ENCODE measurements at places on chromosomes 2 and 18.

DNA sequence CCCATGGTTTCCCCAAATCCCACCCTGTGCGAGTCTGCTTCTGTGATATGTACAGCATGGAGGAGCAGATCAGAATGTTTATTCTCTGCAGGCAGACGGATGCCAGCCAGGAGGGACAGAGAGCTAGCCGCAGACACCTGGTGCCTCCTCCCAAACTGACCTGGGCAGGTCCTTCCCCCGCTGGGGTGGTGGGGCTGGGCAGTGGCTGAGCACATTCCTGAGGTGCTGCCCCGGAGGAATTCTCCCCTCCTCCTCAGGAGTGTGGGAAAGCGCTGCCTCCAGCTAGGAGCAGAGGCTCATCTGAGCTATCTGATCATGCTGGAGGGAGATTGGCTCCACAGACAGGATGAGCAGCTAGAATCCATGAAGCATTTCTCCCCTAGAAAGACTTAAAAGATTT, 21.7 kb downstream of the C2orf92 start:
- DNase-seq: no peak

- DNase-seq: peak; percentile 23
Measured at GRCh38 chr2:218605432-218605831, 2.3 kb upstream of the PLCD4 start.

DNA sequence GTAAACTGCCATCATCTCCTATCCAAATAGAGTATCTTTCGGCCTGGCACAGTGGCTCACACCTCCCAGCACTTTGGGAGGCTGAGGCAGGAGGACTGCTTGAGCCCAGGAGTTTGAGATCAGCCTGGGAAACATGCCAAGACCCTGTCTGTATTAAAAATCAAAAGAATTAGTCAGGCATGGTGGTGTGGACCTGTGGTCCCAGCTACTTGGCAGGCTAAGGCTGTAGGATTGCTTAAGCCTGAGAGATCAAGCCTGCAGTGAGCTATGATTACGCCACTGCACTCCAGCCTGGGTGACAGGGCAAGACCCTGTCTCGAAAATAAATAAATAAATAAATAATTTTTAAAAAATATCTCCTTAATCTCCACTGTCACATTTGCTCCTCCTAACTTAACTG, 14.7 kb upstream of the ARPC2 start:
- no peak for DNase-seq

- DNase-seq: no peak
Measured at GRCh38 chr2:12430407-12431133, 286.2 kb upstream of the TRIB2 start.

DNA sequence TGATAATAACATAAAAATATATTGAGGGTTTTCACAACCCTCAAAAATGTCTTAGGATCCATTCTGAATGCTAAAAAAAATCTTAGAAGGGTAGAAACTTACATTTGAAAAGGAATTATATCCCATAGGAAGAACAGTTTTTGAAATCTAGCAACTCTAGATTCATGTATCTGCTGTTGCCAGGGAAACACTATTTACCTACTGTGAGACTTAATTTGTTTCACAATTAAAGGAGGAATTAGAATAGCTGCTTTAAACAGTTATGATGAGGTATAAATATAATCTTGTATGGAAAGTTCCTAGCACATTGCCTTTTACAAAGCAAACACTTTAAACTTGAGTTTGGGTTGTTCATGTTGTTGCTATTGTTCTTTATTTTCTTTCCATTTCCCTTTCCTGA, 988.2 kb downstream of the SUCLG1 start:
- DNase-seq: no peak

DNA sequence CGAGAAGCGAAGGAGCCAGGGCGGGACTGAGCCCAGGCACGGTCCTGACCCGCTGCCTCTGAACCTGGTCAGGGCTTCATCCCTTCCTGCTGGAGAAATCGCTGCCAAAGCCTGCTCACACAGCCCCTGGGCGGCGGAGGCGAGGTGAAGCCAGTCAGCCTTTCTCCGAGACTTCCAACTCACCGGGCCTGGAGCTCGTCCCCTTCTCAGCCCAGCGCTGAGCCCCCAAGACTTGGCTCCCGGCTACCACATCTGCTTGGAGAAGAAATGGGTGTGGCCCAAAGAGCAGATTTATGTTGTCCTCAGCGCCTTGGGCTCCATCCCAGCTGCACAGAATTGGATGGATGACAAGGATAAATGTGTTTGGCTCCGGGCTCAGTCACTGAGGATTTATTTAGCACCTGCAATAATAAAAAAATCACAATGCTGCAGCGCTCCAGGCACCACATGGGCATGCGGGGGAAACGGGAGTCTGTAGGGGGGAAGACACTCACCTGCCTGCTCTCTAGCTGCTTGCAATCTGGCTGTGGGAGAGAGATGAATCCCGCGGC, 64.9 kb downstream of the ACTR2 start:
- peak; percentile 82 for DNase-seq

GRCh38 chr2:196961889-196962288, 35.4 kb upstream of the PGAP1 start:
- DNase-seq: no peak

DNA sequence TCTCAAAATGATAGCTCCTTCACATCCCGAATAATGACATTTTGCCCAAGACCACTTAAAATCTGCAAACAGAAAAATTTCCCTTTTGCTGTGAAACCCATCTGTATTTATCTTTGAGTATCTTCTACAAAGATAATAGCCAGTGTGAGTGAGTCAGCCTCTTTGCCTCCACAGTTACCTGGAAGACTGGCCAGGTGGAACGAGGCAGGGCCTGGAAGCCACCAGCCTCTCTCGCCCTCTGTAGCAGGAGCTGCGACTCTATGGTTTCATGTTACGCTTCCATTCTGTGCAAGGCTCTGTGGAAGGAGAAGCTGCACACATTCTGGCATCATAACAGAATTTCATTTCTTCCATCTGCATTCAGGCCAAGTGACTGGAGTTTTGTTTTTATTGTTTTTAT, 9.5 kb downstream of the ELP2 start:
- DNase-seq: no peak

- DNase-seq: no peak
Measured at GRCh38 chr2:5915881-5916310, 223.7 kb downstream of the SOX11 start.

DNA sequence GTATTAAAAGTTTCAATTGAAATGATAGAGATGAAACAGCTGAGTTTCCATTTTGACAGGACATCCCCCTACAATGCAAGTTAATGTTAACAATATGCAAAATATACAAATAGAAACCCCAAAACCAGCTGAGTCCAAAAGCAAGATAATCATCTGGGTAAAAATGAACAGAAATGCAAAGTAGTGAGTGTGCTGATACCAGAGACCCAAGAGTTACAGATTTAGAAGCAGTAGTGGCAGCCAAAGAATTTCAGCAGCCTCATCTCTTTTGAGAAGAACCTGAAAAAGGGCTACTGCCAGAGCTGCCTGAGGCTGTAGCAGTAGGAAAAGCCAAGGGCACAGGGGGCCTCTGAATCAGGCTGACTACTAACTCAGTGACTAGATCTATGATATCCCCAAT, 82.6 kb downstream of the THADA start:
- DNase-seq: no peak

DNA sequence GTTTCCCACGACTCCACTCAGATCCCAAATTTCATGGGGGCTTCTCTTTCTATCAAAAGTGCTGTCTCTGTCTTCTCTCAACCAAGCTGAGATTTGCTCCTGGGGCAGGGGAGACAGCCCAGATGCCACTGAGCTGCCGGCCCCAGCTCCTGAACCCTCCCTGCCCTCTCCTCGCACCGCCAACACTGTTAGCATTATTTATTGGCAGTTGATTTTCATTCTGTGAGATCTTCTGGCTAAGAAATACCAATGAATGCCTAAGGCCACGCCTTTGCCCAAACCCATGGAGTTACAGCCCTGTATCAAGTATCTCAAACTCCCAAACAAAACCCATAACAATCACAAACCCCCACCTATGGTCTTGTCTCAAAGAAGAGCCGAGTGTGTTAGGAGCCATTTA, 153.0 kb upstream of the TWIST2 start:
- no peak for DNase-seq
